ENCODE measurements at places on chromosomes 5 and 9.
A peak's percentile ranks its signal among the peaks of the same experiment; 100 is the strongest.

GRCh38 chr9:86330186-86330585 is 24.0 kb downstream of the TUT7 start:
- no peak for DNase-seq

- no peak for DNase-seq
These were observed 615.7 kb upstream of the ARRDC3 start for GRCh38 chr5:91998774-91999173.

DNA sequence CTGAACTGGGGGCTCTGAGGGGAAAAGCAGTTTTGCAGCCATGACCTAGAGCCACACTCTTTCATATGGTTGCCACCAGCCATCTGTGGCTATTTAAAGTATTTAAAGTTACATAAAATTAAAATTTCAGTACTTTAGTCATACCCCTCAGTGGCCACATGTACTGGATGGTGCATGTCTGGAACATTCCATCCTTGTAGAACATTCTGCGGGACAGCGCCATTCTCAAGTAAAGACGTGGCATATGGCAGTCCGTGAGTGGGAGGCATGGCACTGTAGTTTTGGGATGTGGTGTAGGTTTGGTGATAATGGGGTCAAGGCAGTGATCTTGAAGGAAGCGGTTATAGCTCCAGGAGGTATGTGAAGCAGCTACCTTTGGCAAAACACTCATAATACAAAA is 61.4 kb upstream of the NFIL3 start:
- no peak for DNase-seq

GRCh38 chr9:110317911-110318310 is 19.8 kb downstream of the TXNDC8 start:
- no peak for DNase-seq

GRCh38 chr5:135423846-135424168 is 23.3 kb downstream of the DCANP1 start:
- no peak for DNase-seq

GRCh38 chr9:93582115-93582514 is 5.7 kb downstream of the PHF2 start:
- no peak for DNase-seq

DNA sequence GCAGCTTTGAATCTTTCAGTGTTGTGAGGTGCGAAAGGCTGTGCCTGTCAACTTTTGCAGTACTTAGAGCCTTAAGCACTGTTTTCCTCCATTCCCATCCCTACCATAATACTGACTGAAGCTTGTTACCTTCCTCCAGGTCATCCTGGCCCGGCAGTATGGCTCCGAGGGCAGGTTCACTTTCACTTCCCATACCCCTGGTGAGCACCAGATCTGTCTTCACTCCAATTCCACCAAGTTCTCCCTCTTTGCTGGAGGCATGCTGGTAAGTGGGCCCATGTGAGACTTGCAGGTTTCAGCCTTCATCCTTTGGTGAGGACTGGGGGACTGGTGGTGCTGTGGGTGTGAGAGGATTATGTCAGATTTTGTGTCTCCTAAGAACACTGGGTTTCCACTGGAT is 1.5 kb downstream of the TMED9 start:
- no peak for DNase-seq

DNA sequence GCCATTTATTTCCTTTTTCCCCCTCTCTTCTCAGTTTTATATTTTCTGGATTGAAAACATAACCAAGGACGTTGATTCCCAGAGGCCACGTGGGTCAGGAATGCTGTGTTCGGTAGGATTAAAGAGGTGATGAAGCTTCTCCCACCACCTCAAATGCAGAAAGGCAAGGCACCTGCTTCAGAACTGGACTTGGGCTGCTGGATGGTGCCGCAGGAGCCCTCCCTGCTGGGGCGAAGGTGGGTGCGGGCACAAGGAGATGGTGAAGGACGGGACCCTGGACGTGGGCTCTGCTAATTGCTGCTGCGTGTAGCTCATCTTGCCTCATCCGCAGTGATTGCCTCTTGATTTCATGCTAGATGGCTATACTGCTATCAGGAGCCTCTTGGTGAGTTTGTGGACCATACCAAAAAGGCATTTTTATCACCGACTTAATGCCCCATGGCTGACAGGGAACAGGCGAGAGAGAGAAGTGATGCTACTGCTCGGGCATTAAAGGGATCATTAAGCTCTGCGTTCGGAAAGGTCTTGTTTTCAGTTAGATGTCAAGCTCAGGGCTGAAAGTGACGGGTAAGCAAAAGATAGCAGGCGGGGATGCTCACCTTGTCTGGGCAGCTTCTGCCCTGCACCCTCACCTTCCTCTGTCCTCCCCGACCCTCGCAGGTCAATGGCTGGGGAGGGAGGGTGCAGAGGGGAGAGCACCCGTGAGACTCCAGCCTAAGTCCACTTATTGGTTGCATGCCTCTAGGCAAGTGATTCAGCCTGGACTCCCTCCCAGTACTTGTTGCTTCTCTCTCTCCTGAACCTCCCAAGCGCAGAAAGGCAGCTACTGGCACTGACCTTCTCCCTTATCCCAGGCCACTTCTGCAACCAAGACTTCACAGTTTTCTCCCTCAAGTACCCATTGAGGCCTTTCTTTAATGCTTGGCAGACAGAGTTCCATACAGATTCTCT is 71.6 kb upstream of the FSTL4 start:
- DNase-seq: no peak

DNA sequence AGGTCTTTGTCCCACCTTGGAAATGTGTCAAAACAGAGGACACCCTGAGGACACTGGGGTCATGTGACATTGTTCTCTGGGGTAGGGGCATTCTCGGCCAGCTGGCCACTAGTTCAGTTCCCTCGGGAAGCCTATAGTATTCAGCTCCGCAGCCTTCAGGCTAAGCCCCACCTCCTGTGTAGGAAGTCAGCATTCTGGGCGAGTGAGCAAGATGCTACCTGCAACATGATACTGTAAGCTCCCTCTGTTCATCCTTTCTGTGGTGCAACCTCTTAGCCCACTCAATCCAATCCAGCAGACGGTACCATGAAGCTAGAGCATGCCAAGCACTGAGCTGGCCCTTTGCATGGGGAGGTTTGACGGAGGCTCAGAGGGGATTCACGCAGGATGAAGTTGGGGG is 5.3 kb downstream of the NTNG2 start:
- no peak for DNase-seq

- DNase-seq: peak; percentile 5
These were observed at the start of gene PDGFRB for GRCh38 chr5:150155258-150156026. Gene PDGFRB (minus strand): TSS chr5:150155845. CDS start chr5:150137047, 18,798 bp downstream.

GRCh38 chr9:19288081-19288480 is 57.6 kb downstream of the DENND4C start:
- DNase-seq: no peak

DNA sequence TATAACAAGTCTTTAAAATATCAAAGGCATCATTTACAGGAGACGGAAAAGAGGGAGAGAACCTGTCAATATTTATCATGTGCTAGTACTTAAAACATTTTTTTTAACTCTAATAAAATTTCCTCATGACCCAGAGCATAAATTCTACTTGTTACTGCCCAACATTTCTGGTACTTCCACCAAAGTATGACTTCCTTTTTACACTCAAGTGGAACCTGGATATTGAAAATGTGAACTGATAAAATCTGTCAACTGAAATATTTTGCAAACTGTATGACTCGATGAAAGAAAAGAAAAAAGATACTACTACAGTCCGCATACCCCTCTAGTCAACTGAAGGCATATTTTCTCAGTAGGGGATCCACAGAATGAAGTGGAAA is 37.1 kb downstream of the FAM13B start:
- DNase-seq: no peak

DNA sequence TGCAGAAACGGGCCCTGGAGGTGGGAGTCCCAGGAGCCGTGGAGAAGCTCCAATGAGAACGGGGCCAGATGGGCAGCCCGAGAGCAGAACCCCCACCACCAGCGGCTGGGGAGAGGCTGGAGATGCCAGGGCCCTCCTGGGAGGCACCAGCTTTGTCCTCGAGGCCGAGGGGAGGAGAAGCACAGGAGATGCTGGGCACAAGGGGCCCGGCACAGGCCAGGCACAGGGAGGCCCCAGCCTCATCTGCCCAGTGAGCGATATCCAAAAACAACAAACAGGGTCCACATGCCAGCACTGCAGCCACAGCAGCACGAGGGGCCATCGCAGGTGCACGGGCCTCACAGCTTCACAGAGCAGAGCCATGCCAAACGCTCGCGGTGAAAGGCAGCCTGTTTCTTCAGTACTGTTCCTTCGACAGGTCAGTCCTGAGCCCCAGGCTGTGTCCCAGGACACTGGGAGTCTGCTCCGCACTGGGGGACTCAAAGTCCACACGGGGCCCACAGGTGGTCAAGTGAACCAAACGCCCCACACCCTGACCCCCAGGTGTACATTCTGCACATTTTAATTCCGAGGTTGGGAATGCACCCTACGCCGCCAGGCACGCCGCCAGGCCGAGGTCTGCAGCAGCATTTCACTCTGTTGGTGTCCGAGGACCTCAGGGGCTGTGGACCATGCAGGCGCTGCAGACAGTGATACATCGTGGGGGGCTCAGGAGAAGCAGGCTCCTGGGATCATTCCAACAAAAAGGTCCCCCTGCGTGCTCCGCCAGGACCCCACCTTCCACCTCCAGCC is 9.5 kb downstream of the LPCAT1 start:
- DNase-seq: no peak

DNA sequence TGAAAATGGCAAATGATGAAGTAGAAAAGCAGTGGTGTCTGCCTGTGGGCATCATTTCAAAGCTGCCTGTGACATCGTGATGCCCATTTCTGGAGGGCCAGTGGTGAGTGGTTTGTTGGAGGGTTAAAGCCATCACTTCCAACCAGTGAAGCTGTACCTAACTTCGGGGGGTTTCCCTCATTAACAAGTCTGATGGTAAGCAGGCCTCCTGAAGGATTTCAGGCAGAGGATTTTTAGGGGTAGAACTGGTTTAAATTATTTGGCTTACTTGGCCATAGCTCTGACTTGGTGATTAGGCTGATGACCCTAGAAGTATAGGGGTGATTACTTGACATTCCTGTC is 10.7 kb downstream of the TNFAIP8 start:
- DNase-seq: no peak

DNA sequence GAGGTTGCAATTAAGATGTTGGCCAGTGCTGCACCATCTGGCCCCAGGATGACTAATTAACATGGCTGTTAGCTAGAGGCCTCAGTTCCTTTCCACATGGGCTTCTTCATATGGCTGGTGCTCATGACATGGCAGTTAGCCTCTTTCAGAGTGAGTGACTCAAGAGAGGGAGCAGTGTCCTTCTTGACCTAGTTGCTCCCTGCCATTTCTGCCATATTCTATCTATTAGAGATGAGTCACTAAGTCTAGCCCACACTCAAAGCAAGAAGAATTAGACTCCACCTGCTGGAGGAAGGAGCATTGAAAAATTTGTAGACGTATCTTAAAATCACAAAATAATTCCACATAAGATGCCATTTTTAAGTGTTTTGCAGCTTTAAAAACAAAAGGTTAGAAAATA is 651.2 kb upstream of the CCNG1 start:
- no peak for DNase-seq

DNA sequence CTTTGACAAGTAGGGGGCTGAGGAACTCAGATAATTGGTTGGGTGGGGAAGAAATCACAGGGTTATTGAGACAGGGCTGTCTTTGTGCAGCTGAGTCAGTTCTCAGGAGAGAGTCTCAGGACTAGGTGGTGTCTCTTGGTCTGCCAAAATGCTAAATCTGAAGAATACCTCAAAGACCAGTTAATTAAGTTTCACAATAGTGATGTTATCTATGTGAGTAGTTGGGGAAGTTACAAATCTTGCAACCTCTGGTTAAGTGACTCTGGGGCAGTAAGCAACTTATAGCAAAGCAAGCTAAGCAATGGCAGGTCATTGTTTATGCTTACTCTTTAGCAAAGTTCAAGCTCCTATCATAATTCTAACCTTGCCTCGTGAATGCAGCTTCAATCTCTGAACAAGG is 53.6 kb downstream of the GIN1 start:
- DNase-seq: no peak

DNA sequence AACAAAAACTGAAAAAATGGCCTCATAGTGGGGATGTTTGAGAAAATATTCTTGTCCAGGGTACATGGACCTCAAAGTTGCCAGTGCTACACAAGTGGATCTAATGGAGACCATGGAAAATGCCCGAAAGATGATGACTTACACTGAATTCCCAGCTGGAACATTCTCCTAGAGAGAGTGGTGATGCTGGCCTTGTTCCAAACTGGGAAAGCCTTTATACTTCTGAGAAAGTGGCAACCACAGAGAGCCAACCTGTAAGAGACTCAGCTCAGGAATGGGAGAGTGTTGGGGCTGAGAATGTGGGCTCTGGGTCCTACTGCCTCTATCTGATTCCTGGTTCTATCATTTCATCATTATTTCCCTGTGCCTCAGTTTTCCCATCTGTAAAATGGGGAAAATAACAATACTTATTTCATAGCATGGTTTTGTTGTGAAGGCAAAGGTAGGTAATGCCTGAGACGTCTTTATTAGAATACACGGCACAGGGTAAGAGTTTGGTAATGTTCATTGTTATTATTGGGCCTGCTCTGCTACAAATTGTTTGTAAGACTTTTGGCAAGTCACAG is 229.0 kb upstream of the PANK3 start:
- no peak for DNase-seq

DNA sequence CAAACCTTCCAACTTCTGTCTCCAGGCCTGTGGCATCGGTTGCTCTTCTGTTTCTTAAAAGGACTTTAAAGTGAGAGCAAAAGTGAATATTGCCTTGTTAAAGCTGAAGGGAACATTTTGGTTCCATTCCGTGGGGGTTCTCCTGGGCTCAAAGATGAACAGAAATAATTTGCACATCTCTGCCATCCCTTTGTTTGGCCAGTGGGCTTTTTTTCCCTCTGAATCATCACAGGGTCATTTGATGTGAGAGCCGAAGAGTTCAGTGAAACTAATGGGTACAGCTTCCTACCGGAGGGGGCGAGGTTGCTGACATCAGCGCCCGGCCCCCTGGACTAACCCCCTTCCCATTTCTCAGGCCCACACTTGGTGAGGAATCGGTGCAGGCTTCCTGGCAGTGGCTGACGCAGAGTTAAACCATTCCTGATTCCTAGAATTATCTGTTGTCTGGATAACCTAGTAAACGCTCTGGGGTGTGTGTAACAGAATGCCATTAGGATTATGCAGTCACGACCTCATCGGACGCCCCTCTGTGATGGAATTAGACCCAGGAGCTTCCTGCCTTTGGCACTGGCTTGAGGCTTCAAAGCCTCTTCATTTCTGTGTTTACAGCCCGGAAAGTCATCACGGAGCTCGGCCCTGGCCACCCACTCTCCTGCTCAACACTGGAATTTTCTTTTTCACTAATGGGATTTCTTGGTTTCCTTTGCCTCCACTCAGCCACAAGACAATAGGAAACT is 61.6 kb upstream of the RPL26L1 start:
- no peak for DNase-seq

DNA sequence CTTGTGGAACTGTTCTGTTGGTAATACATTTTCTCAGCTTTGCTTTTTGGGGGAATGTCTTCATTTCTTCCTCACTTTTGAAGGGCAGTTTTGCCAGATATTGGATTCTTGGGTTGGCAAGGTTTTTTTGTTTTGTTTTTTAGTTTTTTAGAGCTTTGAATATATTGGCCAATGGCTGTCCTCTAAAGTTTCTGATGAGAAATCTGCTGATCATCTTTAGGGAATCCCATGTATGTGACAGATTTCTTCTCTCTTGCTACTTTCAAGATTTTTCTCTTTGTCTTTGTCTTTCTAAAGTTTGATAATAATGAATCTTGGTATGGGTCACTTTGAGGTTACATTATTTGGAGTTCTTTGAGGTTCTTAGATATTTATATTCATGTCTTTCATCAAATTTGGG is 227.4 kb downstream of the FBXL7 start:
- no peak for DNase-seq

Measured in activated CD4-positive, alpha-beta T cell treated with anti-CD3 and anti-CD28 coated beads, Interleukin-2, amount 50 U/mL, for 48 hours (primary cell).